IMR-90 (cell line): ENCODE measurements at places on chromosomes 1 and 21. TPM values are rescaled to one million over a fixed set of nuclear protein-coding genes. Genes with fewer than 3 reads are reported as not detected.

CRYZL1 gene
- total RNA-seq, result 19.9 and 23.1 TPM in 2 replicates

FCRL1 gene
- not detected in 2 replicates for total RNA-seq

PLA2G2D gene
- not detected in 2 replicates for total RNA-seq

C1orf122 gene
- 2.0 and 2.2 TPM in 2 replicates for total RNA-seq
